Panc1 (cell line): ENCODE measurements at places on chromosomes 7 and 10. TPM values are rescaled to one million over a fixed set of nuclear protein-coding genes. Genes with fewer than 3 reads are reported as not detected.

DNA sequence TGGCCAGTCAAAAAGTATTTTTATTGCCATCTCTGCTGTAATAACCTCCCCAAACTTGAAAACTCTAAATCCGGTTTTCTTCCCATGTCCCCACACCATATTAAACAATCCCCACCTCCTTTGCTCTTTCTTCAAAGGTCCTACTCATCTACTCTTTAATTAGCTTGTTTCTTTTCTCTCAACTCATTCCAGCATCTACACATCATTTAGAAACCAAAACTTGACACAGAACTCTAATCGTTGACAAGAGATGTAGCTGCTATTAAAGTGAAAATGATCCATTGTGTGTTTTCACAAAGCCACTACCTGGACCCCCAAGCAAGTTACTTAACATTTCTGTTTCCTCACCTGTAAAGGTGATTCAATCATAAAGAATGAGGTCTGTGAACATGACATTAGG lies 436.3 kb upstream of the NPVF start:
- no peak for DNase-seq

DNA sequence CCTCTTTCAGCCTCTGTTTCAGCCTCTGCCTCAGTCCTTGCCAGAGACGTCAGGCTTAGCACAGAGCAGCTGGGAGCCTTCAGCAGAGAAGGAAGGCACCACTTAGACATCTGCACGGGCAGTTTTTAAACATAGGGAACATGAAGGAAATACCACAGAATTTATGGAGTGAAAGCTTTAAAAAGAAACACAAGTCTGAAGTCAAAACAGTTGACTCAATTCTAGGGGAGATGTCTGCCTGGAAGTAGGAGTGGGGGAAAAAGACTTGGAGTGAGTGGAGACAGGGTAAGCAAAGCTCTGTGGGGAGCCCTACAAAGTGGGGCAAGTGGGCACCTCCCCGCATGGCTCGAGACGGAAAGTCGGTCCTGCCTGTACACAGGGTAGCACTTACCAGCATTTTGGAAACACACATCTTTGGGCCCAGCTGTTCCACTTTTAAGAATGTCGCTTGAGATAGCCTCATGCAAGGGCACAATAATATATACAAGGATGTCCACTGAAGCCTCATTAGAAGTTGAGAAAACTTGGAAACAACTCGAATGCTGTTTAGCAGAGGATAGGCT lies 5.0 kb upstream of the TBXAS1 start:
- DNase-seq: no peak

DNA sequence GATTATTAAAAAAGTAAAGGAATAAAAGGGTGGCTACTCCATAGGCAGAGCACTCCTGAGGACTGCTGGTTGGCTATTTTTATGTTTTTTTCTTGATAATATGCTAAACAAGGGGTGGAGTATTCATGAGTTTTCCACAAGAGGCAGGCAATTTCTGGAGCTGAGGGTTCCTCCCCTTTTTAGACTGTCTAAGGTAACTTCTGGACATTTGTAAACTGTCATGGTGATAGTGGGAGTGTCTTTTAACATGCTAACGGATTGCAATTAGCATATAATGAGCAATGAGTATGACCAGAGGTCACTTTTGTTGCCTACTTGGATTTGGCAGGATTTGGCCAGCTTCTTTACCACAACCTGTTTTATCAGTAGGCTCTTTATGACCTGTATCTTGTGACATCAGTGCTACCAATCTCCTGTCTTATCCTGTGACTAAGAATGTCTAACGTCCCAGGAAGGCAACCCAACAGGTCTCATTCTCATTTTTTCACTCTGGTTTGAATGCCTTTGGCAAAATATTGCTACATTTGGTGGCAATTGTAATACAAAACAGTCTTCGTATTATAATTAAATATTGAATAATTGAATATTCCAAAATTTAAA lies 587.8 kb upstream of the POM121L12 start:
- no peak for DNase-seq

GRCh38 chr10:115525141-115525540 lies 432.0 kb downstream of the ATRNL1 start:
- no peak for DNase-seq

- no peak for DNase-seq
Measured at GRCh38 chr7:17236171-17236570, 62.3 kb upstream of the AHR start.

CRHR2 gene
- total RNA-seq: not detected

LMBR1 gene
- total RNA-seq: 82.6 TPM
